Cortex of kidney (tissue), 1 donor: ENCODE measurements at places on chromosomes 5 and 9.

- DNase-seq, result no peak
Measured at GRCh38 chr5:132883261-132883834, 9.9 kb downstream of the LEAP2 start.

DNA sequence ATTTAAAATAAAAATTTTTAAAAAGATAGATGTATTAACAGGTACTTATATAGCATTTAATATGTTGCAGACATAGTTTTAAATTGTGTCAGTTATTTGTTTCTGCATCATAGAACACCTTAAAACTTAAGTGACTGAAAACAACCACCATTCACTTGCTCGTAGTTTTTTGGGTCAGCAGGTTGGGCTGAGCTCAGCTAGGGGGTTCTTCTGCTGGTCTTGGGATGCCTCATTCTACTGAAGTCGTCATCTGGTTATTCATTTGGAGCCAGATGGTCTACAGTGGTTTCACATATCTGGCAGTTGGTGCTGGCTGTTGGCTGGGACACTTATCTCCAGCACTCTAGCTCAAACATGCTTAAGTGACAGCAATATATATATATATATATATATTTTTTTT, 29.6 kb downstream of the PSAT1 start:
- DNase-seq, result no peak

DNA sequence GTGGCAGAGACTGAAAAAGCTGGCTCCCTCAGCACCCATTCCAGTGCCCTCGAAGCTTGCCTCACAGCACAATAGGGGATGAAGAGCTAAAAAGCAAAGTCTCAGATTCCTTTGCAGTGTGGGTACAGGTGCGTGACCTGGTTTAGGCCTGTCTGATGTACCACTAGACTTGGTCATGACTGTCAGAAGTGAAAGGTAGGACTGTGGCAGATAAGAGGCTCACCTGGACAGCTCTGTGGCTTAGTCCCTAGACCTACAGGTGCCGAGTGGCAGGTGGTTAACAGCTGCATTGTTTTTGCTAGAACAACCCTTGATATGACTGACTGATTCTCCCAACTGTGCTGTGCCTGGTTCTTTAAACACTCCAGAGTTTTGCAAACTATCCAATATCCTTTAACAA, 14.7 kb upstream of the SFXN1 start:
- no peak for DNase-seq

GRCh38 chr9:125131778-125132177, 11.6 kb downstream of the SCAI start:
- DNase-seq, result no peak

DNA sequence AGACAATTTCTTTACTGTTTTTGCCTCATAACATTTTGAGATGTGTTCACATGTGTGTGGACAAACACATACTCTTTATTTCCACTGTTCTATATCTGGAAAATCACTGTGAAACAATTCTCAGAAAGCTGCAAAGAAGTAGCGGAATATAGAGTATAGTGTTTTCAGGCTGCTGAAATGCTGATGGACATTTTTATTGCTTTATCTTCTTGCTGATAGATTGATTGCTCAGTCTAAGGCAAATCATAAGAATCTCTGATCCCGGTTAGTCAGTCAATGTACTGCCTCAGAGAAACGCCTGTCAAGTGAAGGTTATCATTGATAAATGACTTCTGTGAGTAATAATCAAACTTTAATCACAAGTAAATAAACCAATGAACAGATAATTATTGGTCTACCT, 364.9 kb upstream of the CTNND2 start:
- no peak for DNase-seq

- DNase-seq, result no peak
Measured at GRCh38 chr9:99485459-99485858, 263.4 kb downstream of the SEC61B start.

GRCh38 chr5:82480331-82480730, 202.2 kb upstream of the RPS23 start:
- DNase-seq, result no peak

DNA sequence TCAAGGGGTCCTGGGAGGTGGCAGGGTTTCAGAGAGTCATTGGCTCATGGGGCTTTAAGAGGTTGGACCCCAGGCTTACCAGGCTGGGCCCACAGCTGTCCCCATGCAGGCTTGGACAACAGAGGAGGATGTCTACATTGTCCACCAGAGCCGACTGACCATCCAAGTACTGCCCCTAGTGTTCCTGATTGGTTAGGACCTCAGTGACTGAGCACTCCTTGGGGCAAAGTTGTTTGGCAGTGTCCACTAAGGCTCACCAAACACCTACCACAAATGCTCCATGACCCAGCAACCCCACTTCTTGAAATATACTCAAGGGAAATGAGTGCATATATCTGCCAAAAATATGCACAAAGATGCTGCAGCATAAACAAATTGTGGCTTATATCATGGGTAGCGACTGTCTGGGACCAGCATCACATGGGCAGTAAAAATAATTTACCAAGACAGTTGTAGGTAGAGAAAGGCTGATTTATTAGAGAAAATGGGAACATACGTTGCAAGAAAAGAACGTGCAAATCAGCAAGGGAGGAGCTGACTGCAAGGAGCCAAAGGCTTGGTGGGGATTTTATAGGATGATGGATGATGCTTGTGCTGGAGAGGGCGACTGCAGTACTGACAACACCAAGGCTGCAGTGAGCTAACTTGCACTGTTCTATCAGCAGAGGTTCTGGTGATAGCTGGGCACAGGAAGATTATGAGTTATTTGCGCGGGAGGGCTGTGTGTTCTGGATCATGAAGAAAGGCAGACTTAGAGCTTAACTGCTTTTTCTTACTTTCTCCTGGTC, 265.2 kb downstream of the GADD45G start:
- no peak for DNase-seq

DNA sequence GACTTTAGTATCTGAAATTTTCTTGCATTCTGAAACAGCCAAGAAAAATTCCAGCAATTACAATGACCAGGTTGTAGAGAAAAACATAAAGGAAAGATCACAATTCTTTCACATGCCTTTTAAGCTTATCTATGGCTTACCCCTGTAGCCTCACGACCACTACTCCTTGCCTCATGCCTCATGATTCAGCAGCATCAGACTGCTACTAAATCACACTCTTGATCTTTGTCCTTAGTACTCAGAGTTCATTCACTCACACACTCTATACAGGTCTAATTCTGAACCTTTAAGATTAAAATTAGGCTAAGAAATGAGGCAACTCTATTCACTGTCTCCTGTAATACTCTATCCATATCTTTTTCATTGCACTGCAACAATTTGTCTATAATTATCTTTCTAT, 415.1 kb downstream of the MLLT3 start:
- no peak for DNase-seq

GRCh38 chr5:172388246-172388733, 66.0 kb downstream of the SH3PXD2B start:
- no peak for DNase-seq

- DNase-seq, result no peak
Measured at GRCh38 chr9:26954050-26954508, 2.1 kb upstream of the IFT74 start.

DNA sequence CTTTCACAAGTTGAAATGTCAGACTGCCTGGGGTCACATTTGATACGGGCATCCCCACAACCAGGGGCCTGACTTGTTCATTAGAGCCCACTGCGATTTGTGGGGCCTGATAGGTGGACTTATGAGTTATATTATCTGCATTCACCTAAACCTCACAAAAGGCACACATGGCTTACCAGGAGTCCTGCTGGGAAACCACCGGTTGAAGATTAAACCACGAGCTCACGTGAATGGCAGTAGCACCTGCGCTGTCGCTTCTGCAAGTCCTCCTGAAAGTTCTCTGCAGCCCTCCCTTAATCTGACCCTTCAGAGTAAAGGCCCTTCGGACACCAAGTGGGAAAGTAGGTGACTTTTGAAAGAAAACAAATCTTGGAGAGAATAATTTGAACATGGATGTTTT, 68.9 kb downstream of the PPIC start:
- no peak for DNase-seq

GRCh38 chr9:136985027-136985602, 2.3 kb downstream of the LCNL1 start:
- no peak for DNase-seq

DNA sequence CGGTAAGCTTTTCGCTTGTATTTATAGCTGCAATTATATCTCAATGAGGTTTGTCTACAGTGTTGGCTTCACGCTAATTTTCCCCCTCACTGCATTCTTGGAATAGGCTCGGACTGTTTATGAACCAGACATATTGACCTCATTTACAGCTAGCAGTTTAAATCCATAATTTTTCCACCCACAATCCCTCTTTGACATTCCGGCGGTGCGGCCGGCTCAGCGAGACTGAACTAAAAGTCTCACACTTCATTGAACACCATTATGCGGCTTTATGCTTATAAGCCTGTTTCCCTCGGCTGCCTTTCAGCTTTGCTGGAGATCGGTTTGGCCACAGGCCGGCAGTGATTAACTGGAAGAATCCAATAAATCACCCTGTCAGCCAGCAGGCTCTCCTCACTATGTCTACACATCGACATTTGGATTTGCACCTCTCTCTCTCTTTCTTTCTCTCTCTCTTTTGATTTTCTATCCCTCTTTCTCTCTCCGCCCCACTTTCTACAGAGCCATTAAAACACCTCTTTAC, 315.0 kb upstream of the TLE4 start:
- no peak for DNase-seq

- no peak for DNase-seq
Measured at GRCh38 chr5:175795959-175796358, 75.4 kb upstream of the CPLX2 start.
